ENCODE measurements at places on chromosomes 1 and 21.

GRCh38 chr1:151444783-151445177 is 14.5 kb downstream of the POGZ start:
- DNase-seq = no peak

DNA sequence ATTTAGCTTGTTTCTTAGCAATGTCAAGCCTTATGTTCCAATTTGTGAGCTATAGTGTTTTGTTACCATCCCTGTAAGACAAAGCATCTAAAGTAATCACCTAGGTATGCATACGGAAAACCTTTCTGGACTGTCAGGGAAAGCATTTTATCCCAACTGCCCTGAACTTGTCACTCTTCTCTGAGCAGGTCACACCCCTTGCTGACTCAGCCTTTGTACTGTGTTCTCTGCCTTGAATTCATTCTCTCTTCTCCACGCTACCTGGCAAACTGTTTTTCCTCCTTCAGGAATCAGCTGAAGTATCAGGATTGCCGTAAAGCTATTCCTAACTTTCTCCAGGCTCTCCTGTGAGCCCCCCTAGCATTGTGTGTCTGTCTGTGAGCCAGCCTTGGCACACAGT is 54.2 kb downstream of the PBX1 start:
- no peak for DNase-seq

GRCh38 chr21:31136891-31137290 is 98.6 kb upstream of the KRTAP19-8 start:
- DNase-seq = no peak

DNA sequence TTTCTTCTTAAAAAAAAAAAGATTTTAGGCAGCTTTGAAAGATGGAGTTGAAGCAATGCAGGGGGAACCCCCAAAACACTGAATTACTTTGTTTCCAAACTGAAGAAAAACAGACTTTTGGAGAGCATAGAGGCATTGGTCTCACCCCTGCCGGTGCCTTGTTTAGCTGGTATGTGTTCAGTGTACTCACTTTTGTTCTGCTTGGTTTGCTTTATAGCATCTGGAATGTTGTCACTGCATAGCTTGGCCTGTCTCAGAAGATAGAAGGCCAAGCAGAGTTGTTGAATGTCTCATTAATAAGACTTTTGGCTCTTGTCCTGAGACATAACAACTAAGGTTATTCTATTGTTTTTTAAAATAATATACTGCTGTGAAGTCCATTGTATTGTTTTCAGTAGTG is 6.9 kb downstream of the THRAP3 start:
- DNase-seq = no peak

DNA sequence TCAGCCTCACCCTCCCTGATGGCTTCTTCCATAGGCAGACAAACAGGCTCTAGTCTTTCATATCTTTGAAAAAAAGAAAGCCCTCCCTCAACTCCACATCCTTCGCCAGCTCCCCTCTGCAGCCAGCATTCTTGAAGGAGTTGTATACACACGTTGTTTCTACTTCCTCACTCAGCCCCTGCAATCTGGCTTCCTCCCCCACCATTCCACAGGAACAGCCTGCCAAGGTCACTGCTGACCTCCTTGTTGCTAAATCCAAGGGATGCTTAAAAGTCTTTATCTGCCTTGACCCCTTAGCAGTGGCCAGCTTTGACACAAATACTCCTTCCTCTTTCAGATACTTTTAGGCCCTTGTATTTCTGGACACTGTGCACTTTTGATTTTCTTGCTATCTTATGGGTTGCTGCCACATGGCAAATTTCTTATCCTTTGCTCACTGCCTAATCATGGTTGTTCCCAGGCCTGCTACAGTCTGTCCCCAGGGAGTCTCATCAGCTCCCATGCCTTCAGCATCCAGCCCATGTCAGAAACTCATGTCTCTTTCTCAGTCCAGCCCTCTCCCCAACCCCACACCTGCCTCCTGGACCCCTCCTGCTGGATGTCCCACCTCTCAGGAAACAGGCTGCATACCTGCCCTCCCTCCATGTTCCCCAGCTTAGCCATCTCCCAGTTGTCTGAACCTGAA is 8.3 kb downstream of the FAM229A start:
- DNase-seq = no peak

GRCh38 chr21:38797470-38797869 is 8.3 kb upstream of the ETS2 start:
- peak; percentile 89 for DNase-seq

DNA sequence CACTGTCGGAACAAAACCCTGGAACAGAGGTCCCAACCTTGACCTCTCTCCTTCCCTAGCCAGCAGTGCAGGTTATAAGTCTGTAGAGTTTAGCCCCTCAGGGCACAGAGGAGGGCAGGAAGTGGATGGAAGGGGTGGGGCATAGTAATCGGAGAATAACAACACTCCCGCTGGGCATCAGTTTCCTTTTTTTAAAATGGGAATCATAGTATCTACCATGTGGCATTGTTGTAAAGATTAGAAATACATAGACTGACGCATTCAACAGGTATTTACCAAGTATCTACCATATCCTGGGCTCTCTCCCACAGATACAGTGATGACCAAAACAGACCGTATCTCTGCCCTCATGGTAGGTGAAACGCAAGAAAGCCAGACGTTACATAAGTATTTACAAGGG is 24.9 kb upstream of the ATF3 start:
- DNase-seq = no peak

- no peak for DNase-seq
Measured at GRCh38 chr1:173150795-173151194, 56.3 kb downstream of the TNFSF4 start.

GRCh38 chr21:43591571-43591970 is 67.7 kb downstream of the HSF2BP start:
- DNase-seq = peak; percentile 68

DNA sequence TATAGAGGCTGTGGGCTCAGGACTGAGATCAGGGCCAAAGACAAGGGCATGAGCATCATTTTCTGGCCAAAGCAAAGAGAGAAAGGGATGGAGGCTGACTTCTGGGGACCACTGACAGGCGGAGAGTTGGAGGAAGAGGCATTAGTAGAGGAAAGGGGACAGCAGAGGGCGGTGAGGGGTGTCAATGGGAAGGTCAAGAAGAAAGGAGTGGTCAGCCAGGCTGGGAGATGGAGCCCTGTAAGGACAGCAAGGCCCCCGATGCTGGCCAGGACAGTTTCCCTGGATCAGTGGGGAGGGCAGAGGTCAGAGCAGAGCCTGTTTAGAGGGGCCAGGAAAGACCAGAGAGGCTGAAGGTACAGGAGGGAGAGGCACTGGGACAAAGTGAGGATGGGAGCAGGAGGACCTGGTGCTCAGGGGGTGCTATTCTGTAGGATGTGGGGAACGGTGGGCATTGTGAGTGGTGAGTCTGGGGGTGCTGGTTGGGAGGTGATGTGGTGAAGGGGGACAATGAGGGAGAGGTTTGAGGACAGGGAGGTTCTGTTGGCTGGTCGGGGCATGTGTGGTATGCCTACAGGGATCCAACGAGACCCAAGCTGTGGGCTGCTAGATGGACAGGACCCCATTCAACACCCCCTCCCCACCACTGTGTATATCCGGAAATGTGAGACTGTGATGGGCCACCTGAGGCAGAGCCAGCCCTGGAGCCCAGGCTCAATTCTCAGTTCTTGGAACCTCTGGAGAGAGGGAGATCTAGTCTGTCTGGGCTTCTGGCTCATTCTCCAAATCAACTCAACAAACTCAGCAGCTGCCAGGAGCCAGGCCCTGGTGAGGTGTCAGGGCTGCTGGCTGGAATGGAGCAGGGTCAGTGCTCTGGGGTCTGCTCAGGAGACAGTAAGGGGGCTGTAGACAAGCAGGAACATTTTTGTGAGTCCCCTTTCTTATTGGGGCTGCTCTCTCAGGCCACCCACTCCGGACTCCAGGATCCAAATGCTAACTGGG is 1.4 kb upstream of the FAM151A start:
- DNase-seq = no peak

GRCh38 chr1:88744142-88744541 is 60.1 kb downstream of the PKN2 start:
- DNase-seq = no peak

DNA sequence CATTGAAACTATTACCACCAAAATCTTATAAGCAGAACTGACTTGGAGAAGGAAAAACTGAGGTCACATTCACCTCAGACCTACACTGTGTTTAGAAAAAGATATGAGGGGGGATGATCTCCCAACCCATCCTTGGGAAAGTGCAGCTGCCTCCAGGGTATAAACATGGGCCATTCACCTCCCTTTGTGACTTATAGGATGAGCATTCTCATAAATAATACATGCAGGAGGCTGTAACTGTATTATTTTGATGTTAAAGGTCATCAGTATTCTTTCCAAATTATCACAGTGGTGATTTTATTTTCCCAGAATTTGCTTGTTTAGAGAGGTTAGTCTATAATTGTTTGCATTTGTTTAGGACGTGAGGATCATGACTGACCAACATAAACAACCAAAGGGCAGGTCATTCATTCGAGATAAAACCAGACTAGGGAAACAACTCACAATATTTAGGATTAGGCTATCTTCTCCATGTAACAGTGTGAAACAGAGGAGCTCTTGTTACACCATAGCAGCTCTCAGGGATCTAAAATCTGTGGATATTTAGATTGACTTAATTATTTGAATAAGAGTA is 109.2 kb upstream of the NR5A2 start:
- DNase-seq = no peak

DNA sequence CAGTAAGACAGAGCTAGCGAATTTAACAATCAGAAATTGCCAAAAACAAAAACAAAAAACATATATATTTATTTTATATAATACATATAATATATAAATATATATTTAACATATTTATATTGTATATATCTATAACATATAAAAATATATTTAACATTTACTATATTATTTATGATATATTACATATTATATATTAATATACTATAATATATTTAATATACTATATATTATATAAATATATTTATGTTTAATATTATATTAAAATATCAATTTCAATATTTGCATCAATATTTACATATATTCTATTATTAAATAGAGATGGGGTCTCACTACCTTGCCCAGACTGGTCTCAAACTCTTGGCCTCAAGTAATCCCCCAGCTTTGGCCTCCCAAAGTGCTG is 50.9 kb downstream of the TBX19 start:
- no peak for DNase-seq

DNA sequence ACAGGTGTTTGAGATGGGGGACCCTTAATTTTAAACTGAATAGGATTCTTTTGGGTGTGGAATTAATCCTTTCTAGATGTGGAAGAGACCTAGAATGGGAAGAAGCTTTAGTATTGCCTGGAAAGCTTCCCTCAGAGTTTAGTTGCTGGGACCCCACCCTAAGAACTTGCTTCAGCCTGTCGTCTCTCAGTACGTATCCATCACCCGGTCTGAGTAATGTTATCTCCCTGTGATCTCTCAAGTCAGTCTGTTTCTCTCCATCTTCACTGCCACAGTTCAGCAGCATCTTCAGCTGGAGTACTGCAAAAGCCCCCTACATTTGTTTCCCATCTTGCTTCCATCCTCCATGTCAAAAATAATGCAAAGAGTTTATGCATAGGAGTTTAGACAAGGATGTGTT is 28.9 kb downstream of the CNST start:
- DNase-seq = no peak

DNA sequence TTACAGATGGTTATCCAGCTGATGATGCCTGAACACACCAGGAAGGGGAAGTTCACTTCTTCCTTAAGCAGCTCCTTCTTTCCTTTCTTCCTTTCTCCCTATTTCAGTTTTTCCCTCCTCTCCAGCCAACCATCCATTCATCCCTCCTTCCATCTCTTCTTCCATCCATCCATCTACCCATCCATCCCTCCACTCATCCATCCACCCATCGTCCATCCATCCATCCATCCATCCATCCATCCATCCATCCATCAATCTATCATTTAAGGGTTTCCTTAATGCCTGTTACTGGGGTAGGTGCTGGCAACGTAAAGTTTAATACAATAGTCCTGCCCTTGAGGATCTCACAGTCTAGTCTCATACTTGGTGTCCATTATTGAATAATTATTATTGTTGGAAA is 36.8 kb downstream of the C1orf21 start:
- DNase-seq = no peak

GRCh38 chr1:20322081-20322824 is 31.6 kb downstream of the VWA5B1 start:
- no peak for DNase-seq

- no peak for DNase-seq
Measured at GRCh38 chr1:47837866-47838561, 159.2 kb downstream of the TRABD2B start.

DNA sequence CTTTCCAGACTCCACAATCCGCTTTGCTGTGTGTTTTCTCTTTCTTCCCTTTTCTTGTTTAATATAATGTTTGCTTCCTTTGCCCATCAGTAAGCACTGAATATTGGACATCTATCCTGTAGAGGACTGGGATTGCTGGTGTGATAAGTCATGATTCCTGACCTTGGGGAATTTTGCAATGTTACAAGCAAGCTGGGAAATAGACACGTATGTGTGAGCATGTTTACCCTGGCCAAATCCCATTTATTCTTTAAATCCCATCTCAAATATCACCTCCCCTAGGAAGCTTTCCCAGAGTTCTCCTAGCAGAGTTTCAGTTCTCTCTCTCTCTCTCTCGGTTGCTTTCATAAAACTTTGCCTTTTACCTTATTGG is 155.3 kb downstream of the ROR1 start:
- no peak for DNase-seq

DNA sequence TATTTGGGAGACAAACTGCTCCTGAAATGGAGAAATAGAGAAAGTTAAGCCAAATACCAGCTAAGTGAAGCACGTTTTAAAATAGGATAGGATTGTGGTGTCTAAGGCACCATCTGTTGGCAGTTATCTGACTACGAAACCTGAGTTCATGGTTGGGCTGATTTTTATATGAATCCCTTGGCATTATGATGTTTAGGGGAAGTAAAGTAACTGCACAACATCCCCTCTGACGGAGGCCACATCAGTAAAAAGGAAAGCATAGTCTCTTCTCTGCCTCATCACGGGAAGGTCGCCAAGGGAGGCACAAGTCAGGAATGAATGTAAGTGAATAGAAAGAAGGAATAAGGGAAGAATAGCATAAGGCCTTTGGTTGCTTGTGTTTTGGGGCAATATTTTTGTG is 128.0 kb downstream of the PRRX1 start:
- DNase-seq = no peak

GRCh38 chr1:58162952-58163550 is 383.5 kb downstream of the OMA1 start:
- DNase-seq = peak; percentile 33

GRCh38 chr1:33805988-33806387 is 57.9 kb upstream of the HMGB4 start:
- no peak for DNase-seq

GRCh38 chr1:171468120-171468750 is 17.1 kb upstream of the PRRC2C start:
- DNase-seq = peak; percentile 73

All from RCC 7860 (cell line).